Colonic mucosa (tissue), 4 donors: ENCODE measurements at places on chromosomes 11 and 22.

GRCh38 chr11:117874910-117875381 is 1.5 kb downstream of the FXYD6 start:
- H3K27ac ChIP-seq: no peak overlapping the region
- no peaks in the 10 kb centered on the region for H3K36me3 ChIP-seq

GRCh38 chr11:70490208-70490607 is 91.9 kb downstream of the CTTN start:
- H3K27ac ChIP-seq: no peak overlapping the region
- DNase-seq: no peak

- H3K27ac ChIP-seq: no peak overlapping the region
- H3K27me3 ChIP-seq: no peaks in the 10 kb centered on the region
- peak overlapping the region; percentile 89 for H3K4me3 ChIP-seq
- no peaks in the 10 kb centered on the region for H3K36me3 ChIP-seq
- no peak for DNase-seq
These were observed 960 bp downstream of the TSSC4 start for GRCh38 chr11:2401436-2401984.

DNA sequence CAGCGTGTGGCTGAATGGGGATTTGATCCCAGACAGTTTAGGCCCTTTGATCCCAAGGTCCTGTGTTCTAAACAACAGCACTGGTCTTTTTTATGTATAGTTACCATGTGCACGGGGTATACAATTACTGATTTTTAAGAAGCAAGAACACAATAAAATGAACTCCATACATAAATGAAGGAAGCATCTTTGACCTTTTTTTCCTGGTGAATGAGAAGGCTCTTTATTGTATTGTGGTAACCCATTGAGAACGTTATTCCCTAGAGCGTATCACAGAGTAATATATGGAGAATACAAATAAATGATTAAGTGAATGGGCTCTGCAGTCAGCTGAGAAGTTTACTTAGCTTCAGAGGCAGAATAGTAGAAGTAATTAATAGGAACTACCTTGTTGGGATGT is 563.6 kb downstream of the NTM start:
- H3K4me3 ChIP-seq: no peak overlapping the region
- DNase-seq: no peak
- H3K4me1 ChIP-seq: no peaks in the 10 kb centered on the region

DNA sequence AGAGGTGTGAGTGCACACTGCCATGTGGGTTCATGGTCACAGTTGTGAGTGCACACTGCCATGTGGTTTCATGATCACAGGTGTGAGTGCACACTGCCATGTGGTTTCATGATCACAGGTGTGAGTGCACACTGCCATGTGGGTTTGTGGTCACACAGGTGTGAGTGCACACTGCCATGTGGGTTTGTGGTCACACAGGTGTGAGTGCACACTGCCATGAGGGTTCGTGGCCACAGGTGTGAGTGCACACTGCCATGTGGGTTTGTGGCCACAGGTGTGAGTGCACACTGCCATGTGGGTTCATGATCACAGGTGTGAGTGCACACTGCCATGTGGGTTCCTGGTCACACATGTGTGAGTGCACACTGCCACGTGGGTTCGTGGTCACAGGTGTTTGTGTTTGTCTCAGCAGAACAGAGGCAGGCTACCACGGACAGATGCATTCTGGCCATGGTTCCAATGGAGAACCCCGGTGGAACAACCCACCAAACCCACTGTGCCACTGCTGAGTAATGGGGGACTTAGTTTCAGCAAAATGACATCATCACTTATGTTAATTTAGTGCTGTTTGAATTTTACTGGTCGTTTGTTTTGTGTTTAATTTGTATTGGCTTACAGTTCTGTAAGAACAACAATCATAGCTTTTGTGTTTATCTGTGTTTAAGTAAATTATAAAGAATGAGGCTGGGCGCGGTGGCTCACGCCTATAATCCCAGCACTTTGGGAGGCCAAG is 57.2 kb downstream of the RPS6KA4 start:
- no peak overlapping the region for H3K27ac ChIP-seq
- no peak overlapping the region for H3K4me3 ChIP-seq
- no peaks in the 10 kb centered on the region for H3K27me3 ChIP-seq
- no peak for DNase-seq
- no peaks in the 10 kb centered on the region for H3K36me3 ChIP-seq

GRCh38 chr11:128988242-128988970 is 45.7 kb upstream of the TP53AIP1 start:
- H3K4me1 ChIP-seq: no peaks in the 10 kb centered on the region
- no peak for DNase-seq
- H3K36me3 ChIP-seq: no peaks in the 10 kb centered on the region
- no peak overlapping the region for H3K4me3 ChIP-seq

- H3K4me3 ChIP-seq: no peak overlapping the region
- H3K4me1 ChIP-seq: no peaks in the 10 kb centered on the region
- no peak for DNase-seq
- H3K36me3 ChIP-seq: no peaks in the 10 kb centered on the region
- no peaks in the 10 kb centered on the region for H3K27me3 ChIP-seq
These were observed 192.5 kb upstream of the RAG2 start for GRCh38 chr11:36790526-36790925.

- no peak overlapping the region for H3K27ac ChIP-seq
- no peaks in the 10 kb centered on the region for H3K27me3 ChIP-seq
These were observed 2.4 kb downstream of the TSKU start for GRCh38 chr11:76785513-76785912.

DNA sequence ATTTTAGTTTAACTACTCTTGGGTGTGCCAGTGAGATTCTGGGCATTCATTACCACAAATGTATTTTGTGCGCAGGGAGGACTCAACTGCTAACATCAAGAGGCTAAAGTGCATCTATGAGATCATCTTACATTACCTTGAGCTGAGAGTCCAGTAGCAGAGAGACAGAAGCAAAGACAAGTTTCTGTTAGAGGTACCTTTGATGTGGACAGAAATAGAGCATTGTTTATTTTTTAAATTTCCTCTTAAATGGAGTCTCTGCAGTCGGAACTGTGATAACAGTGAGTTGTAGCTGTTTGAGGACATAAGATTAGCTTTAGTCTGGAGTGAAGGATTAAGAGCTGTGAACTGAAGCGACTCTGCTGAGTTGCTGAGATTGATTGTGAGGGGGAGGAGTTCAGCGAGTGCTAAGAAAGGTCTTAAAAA is 297.0 kb downstream of the CADM1 start:
- DNase-seq: no peak
- H3K27me3 ChIP-seq: no peaks in the 10 kb centered on the region
- H3K4me3 ChIP-seq: no peak overlapping the region
- H3K36me3 ChIP-seq: no peaks in the 10 kb centered on the region
- H3K4me1 ChIP-seq: no peaks in the 10 kb centered on the region

DNA sequence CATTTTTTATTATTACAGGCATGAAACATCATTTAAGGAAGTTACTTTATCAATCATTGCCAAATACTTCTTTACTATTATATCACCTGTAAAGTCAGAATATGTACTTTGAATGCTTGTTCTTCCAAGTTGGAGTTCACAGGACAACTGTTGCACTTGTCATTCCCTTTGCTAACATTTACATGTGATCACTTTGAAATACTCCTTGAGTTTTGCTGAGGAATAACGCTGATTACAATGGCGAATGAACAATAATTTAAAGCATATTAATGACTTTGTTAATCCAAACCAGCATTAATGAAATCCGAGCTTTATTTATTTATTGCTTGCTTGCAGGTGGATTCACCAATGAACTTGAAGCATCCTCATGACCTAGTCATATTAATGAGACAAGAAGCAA is 20.2 kb downstream of the TTC17 start:
- H3K27ac ChIP-seq: no peak overlapping the region
- no peaks in the 10 kb centered on the region for H3K36me3 ChIP-seq
- no peaks in the 10 kb centered on the region for H3K27me3 ChIP-seq
- DNase-seq: no peak
- no peak overlapping the region for H3K4me3 ChIP-seq

DNA sequence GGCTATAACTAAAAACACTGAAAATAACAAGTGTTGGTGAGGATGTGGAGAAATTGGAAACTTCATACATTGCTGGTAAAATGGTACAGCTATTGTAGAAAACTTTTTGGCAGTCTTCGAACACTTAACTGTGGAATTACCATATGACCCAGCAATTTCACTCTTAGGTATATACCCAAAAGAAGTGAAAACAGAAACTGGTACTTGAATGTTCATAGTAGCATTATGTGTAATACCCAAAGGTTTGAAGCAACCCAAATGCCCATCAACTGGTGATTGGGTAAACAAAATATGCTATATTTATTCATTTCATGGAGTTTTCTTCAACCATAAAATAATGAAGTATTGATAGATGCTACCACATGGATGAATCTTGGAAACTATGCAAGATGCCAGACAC is 40.8 kb upstream of the FTH1 start:
- H3K4me3 ChIP-seq: no peak overlapping the region
- H3K27ac ChIP-seq: no peak overlapping the region
- H3K4me1 ChIP-seq: no peaks in the 10 kb centered on the region
- no peak for DNase-seq

DNA sequence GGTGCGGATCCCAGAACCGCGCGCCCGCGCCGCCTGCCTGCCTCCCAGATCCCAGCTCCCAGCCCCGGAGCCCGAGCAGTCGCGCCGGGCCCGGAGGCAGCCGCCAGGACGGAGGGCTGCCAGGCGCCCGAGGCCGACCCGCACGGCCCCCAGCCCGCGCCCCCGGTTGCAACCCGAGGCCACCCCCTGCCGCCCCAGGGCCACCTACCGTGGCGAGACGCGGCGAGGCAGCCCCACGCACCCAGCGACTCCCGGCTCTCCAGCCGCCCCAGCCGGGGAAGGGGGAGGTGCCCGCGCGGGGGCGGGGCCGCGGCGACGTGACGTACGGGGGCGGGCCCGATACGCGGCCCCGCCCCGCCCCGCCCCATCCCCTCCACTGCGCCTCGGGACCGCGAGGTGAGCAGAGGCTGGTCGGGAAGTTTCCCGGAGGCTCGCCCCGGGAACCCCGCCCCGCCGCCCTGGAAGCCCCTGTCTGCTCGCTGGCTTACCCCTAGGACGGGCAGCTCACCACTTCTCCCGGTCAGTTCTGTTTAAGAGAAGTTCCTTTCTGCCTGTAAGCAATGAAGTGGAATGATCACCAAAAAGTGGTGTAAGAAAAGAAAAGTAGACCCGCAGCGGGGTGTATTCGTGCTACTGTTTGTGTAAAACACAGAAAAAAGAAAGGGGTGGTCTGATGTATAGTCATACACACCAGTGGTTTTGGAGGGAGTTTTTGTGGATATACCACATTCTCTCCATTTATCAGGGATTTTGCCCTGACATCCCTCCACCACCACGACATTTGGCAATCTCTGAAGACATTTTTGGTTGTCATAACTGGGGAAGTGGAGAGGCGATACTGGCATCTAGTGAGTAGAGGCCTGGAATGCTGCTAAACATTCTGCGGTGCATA is at the start of gene TPST2:
TPST2 (minus strand) TSS at position 288 of the 892 bp plus-strand sequence. CDS start 48,502 bp downstream, outside the sequence.
- no peaks in the 10 kb centered on the region for H3K27me3 ChIP-seq
- no peaks in the 10 kb centered on the region for H3K36me3 ChIP-seq
- peak within 1 kb of the TSS; percentile 88 for H3K4me3 ChIP-seq
- H3K4me1 ChIP-seq: no peaks in the 10 kb centered on the region

GRCh38 chr11:124481365-124482323 is 36.1 kb upstream of the OR8B8 start:
- no peak overlapping the region for H3K27ac ChIP-seq
- H3K27me3 ChIP-seq: no peaks in the 10 kb centered on the region
- no peak overlapping the region for H3K4me3 ChIP-seq
- H3K36me3 ChIP-seq: no peaks in the 10 kb centered on the region
- no peaks in the 10 kb centered on the region for H3K4me1 ChIP-seq

DNA sequence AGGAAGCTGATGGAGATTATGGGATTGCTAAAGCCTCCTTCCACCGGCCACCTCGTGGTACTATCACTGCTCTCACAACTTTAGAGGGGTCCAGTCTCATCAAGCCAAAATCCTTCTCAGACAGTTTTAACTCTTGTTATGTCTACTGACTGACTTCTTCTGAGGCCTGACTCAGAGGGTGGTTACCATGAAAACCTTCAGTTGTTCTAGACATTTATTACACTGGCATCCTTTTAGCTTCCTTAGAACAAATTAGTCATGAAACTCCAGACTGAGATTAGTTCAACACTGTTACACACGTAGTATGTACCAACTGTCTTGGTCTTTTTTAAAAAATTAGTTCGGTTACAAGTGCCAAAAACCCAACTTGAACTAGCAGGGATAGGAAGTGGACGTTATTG is 7.5 kb downstream of the DIXDC1 start:
- no peak overlapping the region for H3K27ac ChIP-seq
- no peak overlapping the region for H3K4me3 ChIP-seq
- no peak for DNase-seq
- no peaks in the 10 kb centered on the region for H3K4me1 ChIP-seq

GRCh38 chr11:61709572-61709971 is 29.4 kb downstream of the DAGLA start:
- peaks cover 8% of the 10 kb centered on the region for H3K4me1 ChIP-seq
- DNase-seq: no peak
- no peaks in the 10 kb centered on the region for H3K27me3 ChIP-seq
- H3K27ac ChIP-seq: no peak overlapping the region

DNA sequence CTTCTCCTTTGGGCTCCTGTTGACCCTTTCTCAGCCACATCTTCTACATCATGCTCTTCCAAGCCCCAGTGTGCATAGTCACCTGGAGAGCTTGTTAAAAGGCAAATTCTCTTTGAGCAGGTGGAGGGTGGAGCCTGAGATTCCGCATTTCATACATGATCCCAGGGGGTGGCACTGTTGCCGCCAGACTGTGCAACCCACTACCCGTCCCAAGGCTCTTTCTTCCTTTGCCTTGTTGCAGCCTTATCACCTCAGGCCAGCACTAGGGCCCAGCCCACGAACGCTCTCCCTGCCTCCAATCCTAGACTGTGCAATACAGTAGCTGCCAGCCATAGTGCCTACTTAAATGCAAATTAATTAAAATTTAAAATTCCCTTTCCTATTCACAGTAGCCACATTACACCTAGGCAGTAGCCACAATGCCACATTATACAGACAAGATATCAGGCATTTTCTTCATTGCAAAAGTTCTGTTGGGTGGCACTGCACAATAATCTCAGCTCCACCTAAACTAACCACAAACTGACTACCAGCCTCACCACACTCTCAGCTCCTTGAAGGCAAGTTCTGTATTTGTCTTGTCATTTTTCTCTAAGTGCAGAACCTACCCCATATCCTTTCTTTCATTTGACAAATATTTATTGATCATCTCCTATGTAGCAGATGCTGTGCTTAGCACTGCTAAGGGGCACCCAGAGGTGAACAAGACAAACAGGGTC is 4.6 kb upstream of the KCNJ5 start:
- peaks cover 18% of the 10 kb centered on the region for H3K27me3 ChIP-seq
- no peak overlapping the region for H3K4me3 ChIP-seq
- no peak overlapping the region for H3K27ac ChIP-seq
- peak; percentile 32 for DNase-seq

DNA sequence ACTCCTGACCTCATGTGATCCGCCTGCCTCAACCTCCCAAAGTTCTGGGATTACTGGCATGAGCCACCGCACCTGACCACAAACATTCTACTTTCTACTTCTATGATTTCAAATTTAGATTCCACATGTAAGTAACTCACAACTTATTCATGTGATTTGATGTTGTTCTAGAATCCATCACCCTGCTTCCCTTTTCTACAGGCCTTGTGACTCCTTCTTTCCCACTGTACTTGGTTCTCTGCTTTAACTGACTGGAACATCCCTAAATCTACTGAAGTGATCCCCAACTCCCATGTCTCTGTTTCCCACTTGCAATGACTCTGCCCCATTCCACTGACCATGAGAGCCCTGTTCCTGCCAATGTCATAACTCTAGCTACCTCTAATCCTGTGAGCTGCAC is 25.7 kb upstream of the MRPL17 start:
- H3K36me3 ChIP-seq: no peaks in the 10 kb centered on the region
- no peak for DNase-seq
- H3K4me3 ChIP-seq: no peak overlapping the region

- no peaks in the 10 kb centered on the region for H3K36me3 ChIP-seq
- DNase-seq: peak; percentile 28
- H3K4me3 ChIP-seq: peak overlapping the region; percentile 22
- no peaks in the 10 kb centered on the region for H3K27me3 ChIP-seq
These were observed 92.7 kb downstream of the SGSM3 start for GRCh38 chr22:40463017-40463631.
